CD4-positive, alpha-beta T cell treated with Interleukin-4 for 1 hour (primary cell): ENCODE measurements at places on chromosomes 12 and 14.

- DNase-seq = no peak
Measured at GRCh38 chr12:19261773-19262172, 132.2 kb downstream of the PLEKHA5 start.

GRCh38 chr12:93153321-93153720 lies 224.2 kb upstream of the EEA1 start:
- no peak for DNase-seq

DNA sequence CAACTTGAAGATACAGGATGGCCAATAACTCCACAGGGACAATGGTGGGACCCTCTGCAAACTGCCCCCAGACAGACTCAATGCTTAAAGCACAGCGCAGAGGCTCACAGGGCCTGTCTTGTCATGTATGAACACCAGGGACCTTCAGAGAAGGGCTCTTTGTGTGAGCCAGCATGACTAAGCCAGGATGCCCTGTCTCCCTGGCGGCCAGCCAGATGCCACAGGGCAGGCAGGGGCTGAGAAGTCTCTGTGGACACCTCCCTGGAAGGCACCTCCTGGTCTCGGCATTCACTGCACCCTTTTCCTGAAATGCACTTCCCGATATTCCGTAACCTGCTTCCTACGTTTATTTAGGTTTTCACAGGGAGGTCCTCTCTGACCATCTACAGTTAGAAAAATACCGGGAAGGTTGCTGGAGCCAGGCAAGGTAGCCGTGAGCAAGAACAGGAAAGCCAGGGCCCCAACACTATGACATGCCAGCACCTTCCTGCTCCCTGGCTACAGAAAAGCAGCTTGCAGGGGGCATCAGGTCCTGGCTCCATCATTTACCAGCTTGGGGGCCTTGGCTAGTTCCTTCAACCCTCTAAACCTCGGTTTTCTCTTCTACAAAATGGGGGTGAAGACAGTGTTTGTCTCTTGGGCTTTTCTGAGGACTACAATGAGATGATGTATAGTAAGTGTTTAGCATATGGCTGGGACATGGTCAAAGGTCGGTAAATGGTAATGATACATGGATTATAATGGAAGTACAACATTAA lies 65.0 kb downstream of the PITPNM2 start:
- DNase-seq = no peak

- no peak for DNase-seq
Measured at GRCh38 chr12:111437816-111438454, 32.2 kb downstream of the SH2B3 start.

- DNase-seq = no peak
Measured at GRCh38 chr14:105436891-105437722, 17.5 kb downstream of the MTA1 start.

DNA sequence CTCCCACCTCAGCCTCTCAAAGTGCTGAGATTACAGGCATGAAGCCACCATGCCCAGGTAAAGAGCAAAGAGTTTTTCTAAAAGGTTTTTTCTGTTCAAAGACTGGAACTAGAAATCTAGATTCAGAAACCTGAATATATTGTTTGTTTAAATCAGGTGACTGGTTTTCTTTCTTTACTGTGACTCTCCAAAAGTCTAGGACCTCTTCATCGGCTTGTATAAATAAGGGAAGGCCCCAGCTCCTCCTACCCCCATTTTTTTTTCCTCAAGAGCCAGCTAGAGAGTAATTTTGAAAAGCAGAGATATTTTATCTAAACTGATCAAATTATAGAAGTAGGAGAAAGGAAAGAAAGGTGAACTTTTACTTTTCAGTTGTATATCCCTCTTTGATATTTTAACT lies 48.0 kb downstream of the TMEM116 start:
- DNase-seq = no peak

DNA sequence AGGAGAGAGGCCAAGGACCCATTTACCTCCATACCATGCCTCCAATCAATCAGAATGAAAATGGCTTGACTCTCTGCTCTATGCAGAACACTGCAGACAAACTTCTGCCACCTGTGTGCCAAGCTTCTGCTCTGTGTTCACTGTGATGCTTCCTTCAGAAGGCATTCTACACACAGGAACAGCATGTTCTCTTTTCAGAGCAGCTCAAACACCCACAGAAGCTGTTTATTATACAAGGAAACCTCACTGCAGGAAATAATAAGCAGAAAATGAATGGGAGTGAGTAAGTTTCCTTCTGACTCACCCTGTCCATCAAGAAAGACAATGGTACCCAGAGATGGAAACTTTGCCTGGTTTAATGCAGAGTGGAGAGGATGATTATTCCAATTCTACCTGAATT lies 2.4 kb upstream of the ESR2 start:
- DNase-seq = no peak

- DNase-seq = no peak
Measured at GRCh38 chr14:103541709-103542604, 13.0 kb downstream of the TRMT61A start.

- peak; percentile 53 for DNase-seq
Measured at GRCh38 chr12:31876568-31877424, 82.4 kb upstream of the RESF1 start.

GRCh38 chr12:129305851-129306250 lies 452.6 kb downstream of the GLT1D1 start:
- DNase-seq = no peak

- DNase-seq = peak; percentile 78
Measured at GRCh38 chr14:50040401-50040775, 76.0 kb downstream of the VCPKMT start.

DNA sequence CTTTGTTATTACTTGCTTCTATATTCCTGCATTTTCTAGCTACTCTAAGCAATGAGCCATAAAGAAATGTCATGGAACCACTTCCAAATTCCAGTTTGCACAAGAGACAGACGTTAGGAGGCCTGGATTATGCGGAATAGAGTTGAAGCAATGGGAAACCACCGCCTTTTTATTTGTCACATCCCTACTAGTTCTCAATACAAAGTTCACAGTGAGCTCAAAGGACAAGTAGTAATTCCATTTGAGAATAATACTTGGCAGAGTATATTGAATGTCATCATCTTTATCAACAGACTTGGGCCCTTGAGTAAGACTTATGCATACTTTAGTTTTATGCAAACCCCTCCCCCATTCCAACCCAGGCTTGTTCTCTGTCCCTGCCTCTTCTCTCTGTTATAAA lies 3.7 kb upstream of the SLC15A5 start:
- no peak for DNase-seq

GRCh38 chr14:102491786-102492530 lies 17.6 kb downstream of the ANKRD9 start:
- no peak for DNase-seq

GRCh38 chr12:111954969-111955368 lies 58.0 kb downstream of the TMEM116 start:
- DNase-seq = no peak

DNA sequence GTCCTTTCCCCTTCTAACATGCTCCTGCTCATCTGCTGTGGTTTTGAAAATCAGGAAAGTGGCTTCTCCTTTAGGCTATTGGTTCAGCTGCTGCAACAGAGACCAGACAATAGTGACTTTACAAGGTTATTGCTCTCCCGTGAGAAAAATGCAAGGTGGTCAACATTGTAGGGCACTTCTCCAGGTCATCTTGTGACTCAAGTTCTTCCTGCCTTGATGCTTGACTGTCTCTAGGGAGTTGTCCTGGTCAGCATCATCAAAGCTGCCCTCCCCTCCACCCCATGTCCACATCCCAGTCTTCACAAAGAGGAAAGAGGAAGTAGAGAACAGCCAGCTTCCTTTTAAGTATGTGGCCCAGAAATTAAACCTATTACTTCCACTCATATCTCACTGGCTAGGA lies 3.9 kb upstream of the TMEM63C start:
- no peak for DNase-seq

- no peak for DNase-seq
Measured at GRCh38 chr14:73168691-73169090, 32.4 kb downstream of the PSEN1 start.

DNA sequence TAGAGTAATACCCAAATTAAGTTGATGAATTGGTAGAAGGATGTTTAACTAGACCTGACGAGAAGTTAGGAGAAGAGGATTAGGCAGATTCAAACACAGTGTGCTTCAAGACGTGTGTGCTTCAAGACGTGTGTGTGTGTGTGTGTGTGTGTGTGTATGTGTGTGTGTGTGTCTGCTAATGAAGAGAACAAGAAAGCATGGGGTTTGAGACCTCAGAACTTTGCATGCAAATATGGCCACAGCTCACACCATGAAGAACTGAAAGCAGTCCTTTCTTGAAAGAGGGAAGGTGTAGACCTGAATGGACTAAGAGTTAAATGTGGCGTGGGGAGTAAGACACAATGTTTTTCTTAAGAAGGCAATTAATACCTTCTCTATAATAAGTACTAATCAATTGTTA lies 32.5 kb upstream of the SSPN start:
- DNase-seq = no peak

- DNase-seq = no peak
Measured at GRCh38 chr14:66483322-66483721, 2.8 kb upstream of the CCDC196 start.

- DNase-seq = no peak
Measured at GRCh38 chr12:119715268-119715620, 47.3 kb downstream of the PRKAB1 start.

DNA sequence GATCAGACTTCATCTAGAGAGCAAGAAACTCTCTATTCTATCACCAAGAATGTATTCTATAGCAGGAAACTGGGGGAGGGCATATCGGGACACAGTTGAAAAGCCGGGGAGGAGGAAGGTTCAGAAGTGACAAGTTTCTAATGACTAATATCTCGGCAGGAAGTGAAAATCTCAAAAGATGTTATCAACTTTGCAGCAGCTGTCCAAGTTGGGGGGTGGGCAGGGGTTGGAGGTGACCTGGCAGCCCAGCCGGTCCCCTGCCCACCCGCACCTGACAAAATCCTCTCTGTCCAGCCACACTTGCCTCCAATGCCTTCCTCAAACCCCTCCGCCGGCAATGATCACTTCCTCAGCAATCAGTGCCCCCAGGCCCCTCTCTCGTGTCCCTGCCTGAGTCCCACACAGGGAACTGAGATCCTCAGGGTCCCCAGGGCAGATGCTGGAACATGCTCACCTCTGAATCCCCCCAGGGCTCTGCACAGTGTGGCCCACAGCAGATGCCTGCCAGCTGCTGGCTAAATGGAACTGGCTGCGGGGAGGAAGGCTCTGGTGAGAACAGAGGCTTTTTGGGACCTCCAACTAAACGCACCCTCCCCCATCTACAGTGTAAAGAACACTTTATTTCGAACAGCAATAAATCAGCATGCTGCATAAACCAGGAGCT lies 43.9 kb downstream of the CCDC88C start:
- DNase-seq = peak; percentile 68

DNA sequence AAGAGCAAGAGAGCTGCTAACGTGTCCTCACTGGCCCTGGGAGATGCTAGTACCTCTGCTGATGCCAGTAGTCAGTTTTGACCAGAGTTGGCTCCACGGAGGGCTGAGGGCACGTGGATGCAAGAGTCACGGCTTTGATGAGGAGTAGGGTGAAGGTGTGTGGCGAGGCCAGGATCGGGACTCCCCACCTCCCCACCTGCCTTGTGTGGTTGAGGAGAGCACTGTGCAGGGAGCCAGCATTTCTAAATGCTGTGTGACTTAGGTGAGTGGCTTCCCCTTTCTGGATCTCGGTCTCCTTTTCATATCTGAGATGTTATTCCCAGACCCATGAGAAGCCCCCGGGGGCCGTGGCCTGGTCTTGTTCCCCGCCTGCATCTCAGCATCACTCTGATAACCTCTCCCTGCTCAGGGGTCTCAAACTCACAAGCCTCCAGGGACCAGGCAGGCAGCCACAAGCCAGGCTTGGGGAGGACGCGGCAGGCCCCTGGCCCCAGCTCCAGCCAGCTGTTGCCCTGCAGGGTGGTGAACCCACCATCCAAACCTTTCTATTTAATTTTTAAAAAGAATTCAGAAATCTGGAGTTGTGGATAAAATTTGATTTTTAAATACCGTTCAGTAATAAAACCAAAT lies 32.1 kb downstream of the MVK start:
- DNase-seq = no peak

- no peak for DNase-seq
Measured at GRCh38 chr12:34301251-34302130, 279.2 kb downstream of the ALG10 start.

DNA sequence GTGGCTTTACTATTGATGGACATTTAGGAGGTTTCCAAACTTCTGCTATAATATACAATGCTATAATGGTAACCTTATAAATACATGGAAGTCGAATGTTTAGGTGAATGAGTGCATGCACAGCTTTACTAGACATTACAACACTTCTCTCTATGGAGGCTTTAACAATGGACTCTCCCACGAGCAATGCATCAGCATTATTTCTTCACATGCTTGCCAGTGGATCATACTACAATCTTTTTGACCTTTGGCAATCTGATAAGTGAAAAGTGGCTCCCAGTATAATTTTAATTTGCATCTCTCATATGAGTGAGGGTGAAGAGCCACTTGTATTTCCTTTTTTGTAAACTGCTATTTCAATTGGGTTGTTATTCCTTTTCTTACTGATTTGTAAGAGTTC lies 18.2 kb downstream of the RDH12 start:
- no peak for DNase-seq

DNA sequence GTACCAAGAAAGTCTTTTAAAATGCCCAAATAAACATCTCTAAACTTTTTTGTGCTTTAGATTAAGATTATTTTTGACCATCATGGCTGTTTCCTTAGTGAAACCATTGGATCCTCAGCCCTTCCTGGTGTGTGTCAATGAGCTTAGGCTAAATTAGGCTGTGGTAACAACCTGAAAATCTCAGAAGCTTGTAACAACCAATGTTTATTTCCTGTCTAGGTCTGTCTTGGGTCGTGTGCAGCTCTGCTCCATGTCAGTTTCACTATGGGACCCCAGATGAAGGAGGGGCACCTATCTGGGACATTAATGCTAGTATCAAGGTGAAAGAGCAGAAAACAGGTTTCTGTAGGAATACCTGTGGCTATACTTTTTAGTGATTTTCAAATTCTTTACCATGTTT lies 49.9 kb downstream of the KCNMB4 start:
- DNase-seq = no peak

DNA sequence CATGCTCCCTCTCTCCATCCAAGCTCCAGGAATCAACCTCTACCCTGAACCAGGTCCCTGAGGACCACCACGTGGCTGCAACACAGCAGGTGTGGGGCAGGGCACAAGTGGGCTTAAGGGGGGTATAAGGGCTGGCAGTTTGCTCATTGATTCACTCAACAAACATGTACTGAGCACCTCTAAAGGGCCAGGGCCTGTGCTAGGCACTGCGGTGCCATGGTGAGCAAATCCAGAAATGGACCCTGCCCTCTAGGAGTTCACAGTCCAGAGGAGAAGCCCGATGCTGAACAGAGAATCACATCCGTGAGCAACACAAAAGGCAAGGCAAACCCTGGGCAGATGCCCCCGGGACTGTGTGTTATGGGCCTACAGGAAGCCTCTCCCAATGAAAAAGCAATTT lies 6.5 kb upstream of the AQP2 start:
- DNase-seq = no peak

GRCh38 chr12:47721431-47721973 lies 3.8 kb downstream of the ENDOU start:
- peak; percentile 37 for DNase-seq

DNA sequence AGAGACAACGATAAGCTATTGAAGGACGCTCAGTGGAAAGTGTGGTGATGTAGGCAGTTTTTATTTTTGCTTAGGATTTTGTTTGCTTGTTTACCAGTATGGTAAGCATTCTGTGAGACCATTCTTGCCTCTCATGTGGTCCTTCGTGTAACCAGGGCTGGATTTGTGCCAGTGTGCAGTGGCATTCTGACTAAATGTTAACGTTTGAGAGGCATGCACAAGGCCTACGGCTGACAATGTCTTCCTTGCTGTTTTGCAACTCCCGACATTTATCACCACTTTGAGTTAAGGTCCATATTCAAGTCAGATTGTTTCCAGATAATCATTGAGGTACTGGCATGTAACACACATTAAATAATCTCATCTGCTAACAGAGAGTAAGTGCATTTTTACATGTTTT lies 102.3 kb upstream of the BCAT1 start:
- no peak for DNase-seq
